ENCODE measurements at places on chromosomes 6 and 20.

- no peak for DNase-seq
Measured at GRCh38 chr6:33609528-33609927, 11.6 kb upstream of the ITPR3 start.

DNA sequence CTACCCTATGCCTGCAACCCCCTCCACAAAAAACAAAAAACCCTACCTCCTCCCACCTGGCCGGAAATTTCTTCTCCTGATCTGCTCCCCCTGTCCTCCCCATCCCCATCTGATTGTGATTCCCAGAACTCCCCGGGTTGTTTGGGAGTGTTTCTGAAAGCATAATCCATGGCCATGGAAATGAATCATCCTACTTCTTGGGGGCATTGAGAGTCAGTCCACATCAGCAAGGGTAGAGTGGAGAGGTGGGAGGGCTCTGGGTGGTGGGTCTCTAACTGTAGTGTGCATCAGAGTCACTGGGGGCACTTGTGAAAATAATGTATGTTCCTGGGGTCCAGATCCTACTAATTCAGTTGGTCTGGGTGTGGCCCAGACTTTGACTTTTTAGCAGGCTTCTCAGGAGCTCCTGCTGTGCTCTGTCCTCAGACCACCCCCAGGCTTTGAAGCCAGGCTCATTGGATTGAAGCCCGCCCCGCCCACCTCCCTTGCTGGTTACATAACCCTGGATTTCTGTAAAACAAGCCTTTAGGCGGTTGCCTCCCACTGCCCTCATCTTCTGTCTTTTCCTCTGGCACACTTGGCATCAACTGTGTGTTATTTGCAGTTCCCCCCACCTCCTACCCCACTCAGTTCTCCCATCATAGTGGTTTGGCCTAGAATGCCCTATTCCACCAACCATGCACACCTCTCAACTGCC is 10.5 kb downstream of the PIGT start:
- DNase-seq, result no peak

- peak; percentile 71 for DNase-seq
Measured at GRCh38 chr6:46419576-46420002, 71.7 kb downstream of the RCAN2 start.

- no peak for DNase-seq
Measured at GRCh38 chr6:50102676-50103075, 52.9 kb upstream of the DEFB112 start.

GRCh38 chr6:157229132-157229618 is 94.1 kb downstream of the TMEM242 start:
- no peak for DNase-seq

GRCh38 chr20:1273366-1273765 is 7.3 kb downstream of the SNPH start:
- DNase-seq, result no peak

DNA sequence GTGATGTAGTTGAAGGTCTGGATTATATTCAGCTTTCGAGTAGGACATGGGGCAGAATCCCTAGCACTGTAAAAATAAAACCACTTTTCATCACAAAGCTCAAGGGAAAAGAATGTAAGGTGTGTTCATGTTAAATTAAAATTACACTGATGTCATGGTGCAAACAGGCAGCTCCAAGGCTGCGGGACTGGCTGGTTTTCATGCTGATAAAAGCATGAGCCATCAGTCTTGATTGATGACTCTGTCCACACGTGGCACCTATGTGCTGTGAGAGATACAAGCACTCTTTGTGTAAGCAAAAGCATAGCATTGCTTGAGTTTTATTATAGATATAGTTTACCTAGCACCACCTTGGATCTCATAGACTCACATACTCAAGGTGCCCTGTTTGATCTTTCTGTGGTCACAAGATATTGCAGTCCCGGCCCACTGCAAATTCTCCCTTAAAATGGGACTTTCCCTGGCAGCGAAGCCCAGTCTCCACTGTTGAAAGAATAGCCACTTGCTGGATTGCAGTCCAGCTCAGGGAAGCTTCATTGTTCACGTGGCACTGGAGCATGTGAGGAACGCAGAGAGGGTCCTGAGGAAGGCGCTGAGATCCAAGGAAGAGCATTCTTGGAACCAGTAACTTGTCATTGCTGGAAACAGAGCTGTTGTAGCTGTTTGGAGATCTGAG is 90.6 kb downstream of the TIAM2 start:
- peak; percentile 26 for DNase-seq

Measured in LoVo (cell line).